ENCODE measurements at places on chromosomes 5 and 9.

- DNase-seq = no peak
Observed at GRCh38 chr5:38825494-38825893, 20.3 kb upstream of the OSMR start.

GRCh38 chr5:147854894-147855773 is 23.4 kb upstream of the SCGB3A2 start:
- DNase-seq = no peak

- no peak for DNase-seq
Observed at GRCh38 chr5:106171708-106172107, 1499.0 kb downstream of the EFNA5 start.

DNA sequence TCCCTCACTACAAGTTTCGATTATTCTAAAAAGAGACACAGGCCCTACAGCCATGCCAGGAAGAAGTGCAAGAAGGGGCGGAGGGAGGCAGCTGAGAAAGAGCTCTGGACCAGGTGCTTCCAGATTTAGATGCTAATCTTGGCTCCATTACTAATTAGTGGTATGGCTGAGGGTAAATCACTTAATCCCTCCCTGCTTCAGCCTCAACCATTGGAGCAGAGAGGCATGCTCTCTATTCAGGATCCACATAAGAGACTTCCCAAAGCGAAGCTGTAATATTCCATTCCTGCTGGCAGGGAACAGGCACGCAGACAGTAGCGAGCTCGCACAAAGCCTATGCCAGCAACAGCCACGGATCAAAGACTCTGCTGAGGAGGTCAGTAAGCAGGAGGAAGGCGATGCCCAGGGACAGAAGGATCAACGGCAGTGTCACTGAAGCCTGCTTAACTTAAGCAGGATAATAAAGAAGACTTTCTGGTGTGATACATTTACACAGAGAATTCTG is 24.2 kb downstream of the LIFR start:
- no peak for DNase-seq

GRCh38 chr9:116516456-116516855 is 170.6 kb upstream of the TRIM32 start:
- no peak for DNase-seq

DNA sequence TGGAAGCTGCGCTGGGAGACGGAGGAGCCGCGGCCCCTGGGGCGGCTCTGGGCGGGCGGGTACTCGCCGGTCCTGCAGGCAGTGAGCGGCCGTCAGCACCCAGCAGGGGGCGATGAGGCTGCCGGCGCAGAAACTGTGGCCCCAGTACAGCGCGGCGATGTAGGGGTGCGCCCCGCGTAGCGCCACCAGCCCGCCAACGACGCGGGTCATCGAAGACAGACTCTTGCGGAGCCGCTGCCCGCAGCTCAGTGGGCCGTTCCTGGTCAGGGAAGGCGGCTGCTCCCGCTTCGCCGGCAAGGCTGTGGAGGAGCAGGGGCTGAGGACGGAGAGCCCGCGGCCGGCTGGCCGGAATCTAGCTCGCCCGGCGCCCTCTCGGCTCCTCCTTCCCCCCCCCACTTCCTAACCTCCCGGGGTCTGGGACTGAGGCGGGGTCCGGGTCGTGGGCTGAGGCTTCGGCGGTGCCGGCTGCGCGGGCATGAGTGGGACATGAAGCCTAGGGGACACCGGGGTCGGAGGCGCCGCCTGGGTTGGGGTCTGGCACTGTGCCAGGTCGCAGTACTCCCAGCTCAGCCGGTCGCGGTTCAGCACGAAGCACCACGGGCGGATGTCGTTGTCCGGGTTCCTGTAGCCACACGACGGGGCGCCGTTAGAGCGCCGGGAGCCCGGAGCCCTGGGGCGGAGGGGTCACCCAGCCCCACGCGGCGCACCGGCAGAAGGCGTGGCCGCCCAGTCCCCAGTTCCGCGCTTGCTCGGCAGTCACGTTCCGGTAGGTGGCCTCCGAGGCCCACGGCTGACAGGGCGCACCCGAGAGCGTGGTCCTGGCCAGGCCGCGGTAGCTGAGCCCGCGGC is 3.6 kb upstream of the PFN3 start:
- peak; percentile 77 for DNase-seq

- peak; percentile 58 for DNase-seq
Observed at GRCh38 chr5:177309351-177310191, 2.1 kb downstream of the MXD3 start.

DNA sequence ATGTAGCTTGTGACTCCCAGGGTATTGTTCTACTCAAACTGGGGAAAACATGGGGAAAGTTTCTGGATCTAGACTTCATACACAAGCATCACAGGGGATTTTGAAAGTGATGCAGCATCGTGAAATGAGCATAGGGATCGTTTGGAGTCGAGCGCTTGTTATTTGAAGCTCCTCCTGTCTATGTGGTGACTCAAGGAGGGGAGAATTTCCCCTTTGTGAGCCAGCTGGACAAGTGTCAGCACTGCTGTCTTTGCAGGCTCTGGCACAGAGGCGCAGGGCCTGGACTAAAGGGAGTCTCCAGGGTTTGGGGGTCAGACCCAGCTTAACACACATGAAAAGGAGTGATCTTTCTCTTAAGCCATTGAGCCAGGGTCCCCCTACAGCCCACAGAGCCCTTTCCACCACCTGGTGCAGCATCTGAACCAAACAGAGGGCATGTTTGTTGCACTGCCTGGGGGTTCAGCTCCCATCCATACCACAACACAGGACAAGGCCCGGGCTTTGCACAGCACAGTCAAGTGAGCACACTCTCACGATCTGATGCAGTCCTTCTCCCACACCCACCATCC is 51.0 kb downstream of the IRF1 start:
- DNase-seq = no peak

DNA sequence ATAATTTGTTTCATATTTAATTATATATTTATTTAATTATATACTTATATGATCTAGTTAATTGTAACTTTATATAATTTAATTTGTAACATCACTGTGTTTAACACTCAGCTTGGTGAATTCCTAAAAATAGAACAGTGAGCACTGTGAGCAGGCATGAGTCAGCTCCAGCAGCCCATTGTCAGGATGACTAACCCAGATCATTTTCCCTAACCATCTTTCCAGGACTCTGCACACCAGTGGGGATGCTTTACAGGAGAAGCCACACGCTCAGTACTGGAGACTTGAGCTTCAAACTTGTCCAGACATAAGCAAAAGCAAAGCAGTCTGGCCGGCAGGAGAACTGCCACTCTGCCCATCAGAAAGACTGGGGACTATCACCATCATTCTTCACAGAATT is 446.2 kb upstream of the TRPC7 start:
- no peak for DNase-seq

DNA sequence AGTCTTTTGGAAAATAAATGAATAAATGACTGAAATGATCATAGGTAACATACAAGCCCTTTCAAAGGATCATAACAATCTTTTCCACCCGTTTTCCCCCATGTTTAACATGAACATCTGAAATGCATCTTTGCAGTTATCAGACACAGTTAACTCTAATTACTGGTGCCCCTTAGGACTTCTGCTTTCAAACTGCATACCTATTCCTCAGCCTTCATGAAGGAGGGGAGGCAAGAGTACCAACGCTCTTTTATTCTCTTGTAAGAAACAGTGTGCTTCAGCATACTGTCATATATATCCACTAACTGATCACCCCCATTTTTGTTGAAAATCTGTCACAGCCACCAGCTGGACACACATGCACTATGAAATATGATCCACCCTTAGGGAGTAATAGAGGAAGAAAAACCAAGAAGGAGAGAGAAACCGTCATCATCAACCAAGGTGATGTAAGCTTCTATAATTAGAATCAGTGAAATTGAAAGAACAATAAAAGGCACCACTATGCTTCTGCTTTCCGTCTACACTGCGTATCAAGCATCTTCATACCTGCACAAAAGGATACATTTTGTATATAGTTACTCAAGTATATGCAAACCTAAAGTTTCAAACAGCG is 98.7 kb downstream of the RAPGEF6 start:
- no peak for DNase-seq

DNA sequence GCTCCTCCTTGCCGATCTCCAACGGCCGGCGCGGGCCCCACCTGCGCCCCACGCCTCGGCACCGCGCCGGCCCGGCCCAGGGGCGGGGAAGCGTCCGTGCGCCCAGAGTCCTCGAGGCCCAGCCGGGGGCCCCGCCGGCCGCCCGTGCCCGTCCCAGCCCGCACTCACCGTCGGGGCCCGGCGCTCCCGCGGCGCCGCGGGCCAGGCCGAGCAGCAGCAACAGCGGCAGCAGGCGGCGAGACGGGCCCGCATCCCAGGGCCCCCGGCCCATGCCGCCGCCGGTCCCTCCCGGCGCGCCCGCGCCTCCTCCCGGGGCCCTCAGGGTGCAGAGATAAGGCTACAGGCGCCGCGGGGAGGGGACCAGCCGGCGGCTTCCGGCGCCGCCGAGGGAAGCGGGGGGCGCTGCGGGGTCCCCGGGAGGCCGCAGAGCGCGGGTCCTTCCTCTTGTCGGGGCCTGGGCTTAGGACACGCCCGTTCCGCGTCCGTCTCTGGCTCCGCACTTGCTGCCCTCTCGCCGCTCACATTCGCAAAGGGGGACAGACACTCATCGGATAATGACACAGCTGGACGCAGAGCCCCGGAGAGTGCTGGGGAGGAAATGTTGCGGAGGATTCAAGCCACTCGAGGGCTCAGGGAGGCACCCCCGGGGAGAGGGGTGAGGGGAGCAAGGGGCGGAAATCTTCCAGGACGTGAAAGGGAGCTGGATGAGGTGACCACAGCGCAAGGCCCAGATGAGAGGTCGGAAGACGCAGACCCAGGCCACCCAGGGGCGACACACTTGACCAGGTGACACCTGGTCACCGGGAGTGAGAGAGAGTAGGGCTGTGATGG is at the start of gene SUSD1:
Gene SUSD1, minus strand, starts transcription at position 333 of the 831 bp plus-strand sequence. Its CDS starts 62 bp downstream, at position 271.
- DNase-seq = no peak

GRCh38 chr9:98034593-98035546 is 21.7 kb upstream of the NANS start:
- DNase-seq = peak; percentile 79

DNA sequence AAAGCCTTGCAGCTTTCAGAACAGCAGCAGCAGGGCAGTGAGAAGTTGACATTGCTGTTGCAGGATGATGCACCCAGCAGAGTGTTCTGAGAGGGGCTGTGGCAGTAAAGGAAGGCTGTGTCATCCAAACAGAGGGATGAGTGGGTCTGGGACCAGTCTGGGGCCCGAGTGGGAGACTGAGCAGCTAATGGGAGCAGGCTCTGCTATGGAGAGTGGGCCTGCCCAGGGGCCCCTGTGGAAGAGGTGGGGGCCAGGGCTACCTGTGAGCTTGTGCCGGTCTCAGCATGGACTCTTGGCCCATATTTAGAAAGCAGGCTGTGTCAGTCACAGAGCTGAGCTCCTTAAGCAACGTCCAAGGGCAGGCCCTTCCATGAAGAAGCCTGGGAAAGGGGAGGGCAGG is 26.0 kb upstream of the PITX1 start:
- DNase-seq = no peak

GRCh38 chr9:4530375-4530774 is 40.1 kb downstream of the SLC1A1 start:
- DNase-seq = no peak

DNA sequence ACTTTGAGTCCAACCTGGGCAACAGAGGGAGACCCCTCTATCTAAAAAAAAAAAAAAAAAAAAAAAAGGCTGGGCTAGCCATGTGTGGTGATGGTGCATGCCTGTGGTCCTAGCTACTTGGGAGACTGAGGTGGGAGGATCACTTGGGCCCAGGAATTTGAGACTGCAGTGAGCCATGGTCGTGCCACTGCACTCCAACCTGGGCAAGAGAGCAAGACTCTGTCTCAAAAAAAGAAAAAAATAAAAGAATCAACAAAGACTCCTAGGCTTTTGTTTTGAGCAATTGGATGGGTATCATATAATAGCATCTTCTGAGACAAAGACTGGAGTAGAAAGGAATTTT is 481.7 kb upstream of the PAPPA start:
- DNase-seq = no peak

DNA sequence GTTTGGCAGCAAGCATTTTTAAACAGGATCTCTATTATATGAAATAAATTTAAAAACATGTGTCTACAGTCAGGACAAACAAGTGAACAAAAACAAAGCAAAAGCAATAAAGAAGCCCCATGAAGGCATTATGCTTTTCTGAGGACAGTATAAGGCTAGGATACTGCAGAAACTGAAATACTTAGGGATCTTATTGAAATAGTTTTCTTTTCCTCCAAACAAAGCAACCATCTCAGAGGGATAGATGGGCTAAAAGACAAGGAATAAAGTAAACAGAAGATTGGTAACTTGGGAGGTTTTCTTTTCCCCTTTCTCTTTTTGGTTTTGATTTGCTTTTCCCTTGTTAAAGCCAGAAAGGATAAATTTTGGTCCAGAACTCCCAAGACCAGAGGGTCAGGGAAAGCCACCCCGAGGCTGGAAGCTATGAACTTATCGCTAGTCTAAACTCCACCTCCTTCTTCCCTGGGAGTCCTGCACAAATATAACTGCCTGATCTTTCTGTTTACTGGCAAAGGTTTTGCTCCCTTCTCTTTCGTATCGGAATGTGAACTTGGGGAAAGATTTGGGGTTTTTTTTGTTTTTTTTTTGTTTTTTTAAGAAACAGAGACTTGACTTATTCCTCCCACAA is 164.0 kb downstream of the GHR start:
- no peak for DNase-seq

- no peak for DNase-seq
Observed at GRCh38 chr5:150020249-150020648, 19.7 kb downstream of the HMGXB3 start.

- no peak for DNase-seq
Observed at GRCh38 chr5:127386557-127386956, 96.0 kb downstream of the MEGF10 start.

DNA sequence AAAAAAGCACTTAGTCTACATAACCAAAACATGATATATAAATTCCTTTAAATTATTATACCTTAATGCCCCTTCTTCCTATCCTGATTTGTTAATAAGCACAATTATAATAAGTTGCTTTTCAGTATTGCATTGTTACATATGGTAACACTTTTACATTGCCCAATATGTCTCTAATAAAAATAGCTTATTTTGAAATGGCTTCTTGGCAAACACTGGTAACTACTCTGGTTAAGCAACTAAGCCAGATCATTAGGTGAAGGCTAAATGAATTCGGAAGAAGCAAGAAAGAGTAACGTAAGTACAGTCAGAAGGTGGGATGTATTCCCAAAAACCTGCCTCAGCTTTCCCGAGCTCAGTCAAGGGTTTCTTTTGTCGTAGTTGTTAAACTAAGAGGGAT is 85.3 kb downstream of the TTC39B start:
- no peak for DNase-seq

DNA sequence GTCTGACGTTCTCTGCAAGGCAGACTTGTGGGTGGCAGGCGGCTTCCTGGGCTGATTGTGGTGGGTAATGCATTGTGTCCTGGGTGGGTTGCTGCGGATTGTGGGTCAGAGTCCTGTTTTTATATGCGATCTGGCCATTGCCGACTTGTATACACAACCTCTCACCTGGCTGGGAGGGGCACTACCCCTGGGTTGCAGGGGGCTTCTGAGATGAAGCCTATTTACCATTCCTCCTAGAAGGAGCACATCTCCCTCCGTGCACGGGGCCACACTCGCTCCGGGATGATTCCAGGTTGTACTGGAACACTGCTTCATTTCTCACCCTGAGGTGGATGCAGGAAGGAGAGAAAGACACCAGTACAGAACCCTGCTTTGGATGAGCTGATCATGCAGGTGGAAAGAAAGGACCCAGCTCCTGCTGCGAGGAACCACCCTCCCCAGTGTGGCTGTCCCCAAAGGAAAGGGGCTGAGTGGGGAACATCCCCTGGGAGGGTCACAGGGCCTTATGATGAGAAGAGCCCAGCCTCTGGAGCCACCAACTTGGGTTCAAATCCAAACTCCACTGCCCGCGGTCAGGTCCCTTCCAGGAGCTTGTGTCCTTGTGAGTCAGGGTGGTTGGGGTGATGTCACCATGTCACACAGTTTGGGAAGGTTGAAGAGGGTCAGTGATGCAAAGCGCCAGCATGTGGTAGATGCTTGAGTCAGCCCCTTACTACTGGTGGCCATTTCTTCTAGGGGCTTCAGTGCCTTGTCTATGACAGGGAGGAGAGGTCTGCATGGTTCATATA is 151.8 kb upstream of the COL5A1 start:
- no peak for DNase-seq

Measured in activated T-helper 9 cell treated with anti-CD3 and anti-CD28 coated beads, Interleukin-2, amount 50 U/mL, for 16 hours (primary cell).